ENCODE measurements at places on chromosomes 13 and 19.
A peak's percentile ranks its signal among the peaks of the same experiment; 100 is the strongest.

- no peak for DNase-seq
These were observed 55.6 kb downstream of the GJA3 start for GRCh38 chr13:20105161-20105689.

- DNase-seq: no peak
These were observed 1206.1 kb downstream of the EFNB2 start for GRCh38 chr13:105329359-105329758.

DNA sequence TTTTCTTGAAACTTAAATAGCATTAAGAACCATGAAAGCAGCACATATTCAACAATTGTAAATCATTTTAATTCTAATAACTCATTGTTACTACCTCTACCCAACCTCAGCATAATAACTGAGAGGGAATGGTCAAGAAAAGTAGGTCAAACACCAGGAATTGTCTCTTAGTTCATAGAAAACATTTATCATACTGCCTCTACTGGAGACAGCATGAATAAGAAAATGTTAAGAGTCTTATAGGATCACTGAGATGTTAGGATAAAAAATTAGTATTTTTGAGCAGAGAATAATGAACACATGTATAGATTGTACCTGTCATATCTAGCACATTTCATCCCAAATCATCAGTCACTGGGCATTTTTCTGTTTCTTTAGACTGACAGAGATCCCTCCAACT, 515.3 kb downstream of the PCDH9 start:
- no peak for DNase-seq

GRCh38 chr13:109200556-109200955, 571.1 kb downstream of the MYO16 start:
- DNase-seq: no peak

DNA sequence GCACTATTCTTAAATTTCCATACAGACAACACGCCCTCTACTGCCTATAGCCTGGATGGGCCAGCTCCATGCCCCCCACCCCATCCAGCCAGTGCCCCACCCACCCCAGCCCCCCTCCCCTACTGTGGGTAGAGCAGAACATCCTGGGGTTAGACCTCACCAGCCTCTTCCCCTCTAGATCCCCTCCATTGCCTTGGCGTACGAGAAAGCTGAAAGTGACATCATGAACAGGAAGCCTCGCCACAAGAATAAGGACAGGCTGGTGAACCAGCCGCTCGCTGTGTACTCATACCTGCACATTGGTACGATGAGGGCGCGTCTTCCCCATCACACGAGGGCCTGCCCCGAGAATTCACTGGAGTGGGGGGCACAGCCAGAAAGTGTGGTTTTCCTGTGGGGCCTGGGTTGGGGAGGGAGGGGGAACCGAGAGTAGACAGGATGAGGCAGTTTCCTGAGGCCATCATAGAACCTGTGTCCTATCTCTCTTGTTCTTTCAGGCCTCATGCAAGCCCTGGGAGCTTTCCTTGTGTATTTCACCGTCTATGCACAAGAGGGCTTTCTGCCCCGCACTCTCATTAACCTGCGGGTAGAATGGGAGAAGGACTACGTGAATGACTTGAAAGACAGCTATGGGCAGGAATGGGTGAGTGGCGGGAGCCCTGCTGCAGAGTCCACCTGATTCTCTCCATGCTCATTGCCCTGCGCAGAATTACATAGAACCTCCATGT, 29.1 kb downstream of the ATP12A start:
- DNase-seq: peak; percentile 86

DNA sequence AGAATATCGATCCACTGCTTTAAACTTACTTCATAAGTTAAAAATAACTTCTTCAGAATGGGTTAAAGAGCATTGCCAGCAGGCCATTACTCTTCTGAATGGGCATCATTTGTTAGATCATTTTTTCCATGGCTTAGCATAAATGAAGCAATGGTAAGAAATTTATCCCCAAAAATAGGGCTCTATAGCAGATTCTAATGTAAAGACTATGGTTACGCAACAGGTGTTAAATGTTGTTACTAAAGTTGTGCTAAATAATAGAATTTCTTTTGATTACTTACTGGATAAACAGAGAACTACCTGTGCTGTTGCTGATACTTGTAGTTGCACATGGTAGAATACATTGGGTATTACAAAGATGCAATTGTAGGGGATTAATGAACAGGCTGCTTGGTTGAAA, 15.9 kb upstream of the ZNF98 start:
- no peak for DNase-seq

DNA sequence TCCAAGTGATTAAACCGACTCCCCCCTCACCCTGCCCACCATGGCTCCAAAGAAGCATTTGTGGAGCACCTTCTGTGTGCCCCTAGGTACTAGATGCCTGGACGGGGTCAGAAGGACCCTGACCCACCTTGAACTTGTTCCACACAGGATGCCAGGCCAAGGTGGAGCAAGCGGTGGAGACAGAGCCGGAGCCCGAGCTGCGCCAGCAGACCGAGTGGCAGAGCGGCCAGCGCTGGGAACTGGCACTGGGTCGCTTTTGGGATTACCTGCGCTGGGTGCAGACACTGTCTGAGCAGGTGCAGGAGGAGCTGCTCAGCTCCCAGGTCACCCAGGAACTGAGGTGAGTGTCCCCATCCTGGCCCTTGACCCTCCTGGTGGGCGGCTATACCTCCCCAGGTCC, 2.0 kb downstream of the APOE start:
- DNase-seq: no peak

DNA sequence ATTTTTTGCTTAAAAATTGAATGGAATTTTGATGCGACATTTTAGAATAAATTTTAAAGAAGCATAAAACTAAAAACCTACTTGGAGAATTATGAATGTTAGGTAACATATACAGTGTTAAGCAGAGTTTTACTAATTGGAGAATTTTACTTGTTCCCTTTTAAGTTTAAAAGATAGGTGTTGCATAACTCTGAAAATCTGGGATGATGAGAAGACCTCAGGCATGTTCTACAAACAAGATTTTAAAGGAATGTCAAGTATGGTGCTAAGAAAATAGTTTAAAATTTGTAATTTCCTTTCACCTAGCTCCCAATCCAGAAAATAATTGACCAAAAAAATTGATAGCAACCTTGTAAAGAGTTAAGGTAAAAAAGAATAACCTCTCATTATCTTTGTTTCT, 135.8 kb downstream of the RFC3 start:
- DNase-seq: no peak

DNA sequence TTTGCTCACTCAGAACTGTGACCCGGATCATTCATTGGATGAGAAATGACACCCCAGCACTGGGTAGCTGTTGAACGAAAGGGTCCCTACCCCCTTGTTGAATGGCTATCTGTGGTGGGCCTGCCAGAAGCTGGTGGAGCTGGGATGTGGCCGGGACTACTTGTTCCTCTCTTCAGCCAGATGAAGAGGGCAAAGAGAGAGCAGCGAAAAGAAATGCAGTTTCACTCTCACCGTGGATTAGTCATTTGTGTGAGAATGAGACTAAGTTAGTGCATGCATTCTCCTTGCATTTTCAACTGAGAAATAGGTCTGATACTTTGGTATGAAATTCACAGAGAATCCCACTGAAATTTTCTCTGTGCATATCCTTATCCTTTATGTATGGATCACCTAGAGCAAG, 553.1 kb downstream of the IRS2 start:
- DNase-seq: no peak

GRCh38 chr19:11693505-11694499, 44.9 kb downstream of the ZNF823 start:
- no peak for DNase-seq

GRCh38 chr19:1383312-1384084, at the start of gene NDUFS7:
NDUFS7 (plus strand) TSS chr19:1383907; CDS start chr19:1383927, 20 bp downstream.
- DNase-seq: peak; percentile 91

GRCh38 chr19:32067685-32068084, 277.7 kb upstream of the ZNF507 start:
- DNase-seq: no peak

GRCh38 chr19:5993201-5993600, 15.3 kb upstream of the RANBP3 start:
- no peak for DNase-seq

DNA sequence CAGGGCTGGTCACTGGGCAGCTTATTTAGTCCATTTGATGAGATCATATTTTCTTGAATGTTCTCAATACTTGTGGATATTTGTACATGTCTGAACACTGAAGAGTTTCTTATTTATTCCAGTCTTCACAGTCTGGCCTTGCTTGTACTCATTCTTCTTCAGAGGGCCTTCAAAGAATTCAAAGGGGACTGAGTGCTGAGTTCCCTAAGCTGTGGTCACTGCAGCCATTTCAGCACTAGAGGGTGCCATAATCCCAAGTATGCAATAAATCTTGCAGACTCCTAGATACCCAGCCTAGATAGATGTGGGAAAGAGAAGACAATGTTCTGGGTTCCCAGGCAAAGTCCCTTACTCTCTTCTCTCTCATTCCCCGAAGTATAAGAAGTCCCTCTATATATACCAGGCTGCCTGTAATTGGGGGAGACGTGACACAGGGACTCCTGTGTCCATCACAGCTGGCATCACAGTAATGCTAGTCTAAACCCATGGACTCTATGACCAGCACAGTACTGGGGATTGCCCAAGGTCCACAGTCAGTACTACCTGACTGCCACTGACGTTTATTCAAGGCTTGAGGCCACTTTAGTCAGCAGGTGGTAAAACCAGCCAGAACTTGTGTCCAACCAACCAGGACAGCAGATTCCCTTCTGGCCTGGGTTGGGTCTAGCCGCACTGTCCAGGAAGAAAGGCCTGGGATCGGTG, 8.9 kb upstream of the VN1R1 start:
- DNase-seq: peak; percentile 19

DNA sequence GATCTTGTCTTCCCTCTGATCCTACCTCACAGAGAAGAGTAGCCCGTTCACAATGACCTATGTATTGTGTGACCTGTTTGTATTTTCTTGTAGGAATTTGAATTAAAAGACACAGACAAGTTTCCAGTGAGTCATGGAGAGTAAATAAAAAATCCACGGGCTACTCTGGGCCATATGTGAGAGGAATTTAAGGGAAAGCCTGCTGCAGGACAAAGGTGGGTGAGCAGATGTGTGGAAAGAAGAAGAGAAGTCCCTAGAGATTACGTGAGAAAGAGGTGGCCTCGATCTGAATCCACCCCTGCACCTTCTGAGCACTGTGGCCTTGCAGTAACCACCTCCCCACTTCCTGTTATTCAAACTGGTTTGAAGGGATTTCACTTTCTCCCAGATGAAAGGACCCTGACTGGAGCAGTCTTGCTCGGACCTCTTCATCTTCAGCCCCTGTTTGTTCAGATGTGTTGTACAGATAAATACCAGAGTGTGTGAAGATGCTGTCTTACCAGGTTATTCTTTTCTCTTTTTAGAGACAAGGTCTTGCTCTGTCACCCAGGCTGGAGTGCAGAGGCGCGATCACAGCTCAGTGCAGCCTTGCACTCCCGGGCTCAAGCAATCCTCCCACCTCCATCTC, 205.4 kb downstream of the PDS5B start:
- peak; percentile 73 for DNase-seq

DNA sequence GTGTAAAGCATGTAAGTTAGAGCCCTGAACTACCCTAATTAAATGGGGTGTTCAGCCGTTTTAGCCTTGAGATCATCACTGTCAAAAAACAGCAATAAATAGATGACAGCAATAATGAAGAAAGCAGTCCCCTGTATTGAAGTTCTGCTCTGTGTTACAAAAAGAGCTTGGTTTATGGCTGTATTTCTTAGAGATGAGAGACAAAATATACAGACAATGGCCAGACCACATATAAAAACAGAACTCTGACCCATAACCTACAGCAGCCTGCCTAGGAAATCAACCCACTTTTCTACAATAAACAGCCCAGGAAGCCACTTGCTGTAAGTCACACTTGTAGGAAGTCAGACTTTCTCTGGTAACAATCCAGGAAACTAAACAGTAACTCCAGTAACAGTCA, 10.8 kb downstream of the IGFL3 start:
- no peak for DNase-seq

GRCh38 chr19:45515807-45516401, 8.6 kb downstream of the VASP start:
- DNase-seq: no peak

DNA sequence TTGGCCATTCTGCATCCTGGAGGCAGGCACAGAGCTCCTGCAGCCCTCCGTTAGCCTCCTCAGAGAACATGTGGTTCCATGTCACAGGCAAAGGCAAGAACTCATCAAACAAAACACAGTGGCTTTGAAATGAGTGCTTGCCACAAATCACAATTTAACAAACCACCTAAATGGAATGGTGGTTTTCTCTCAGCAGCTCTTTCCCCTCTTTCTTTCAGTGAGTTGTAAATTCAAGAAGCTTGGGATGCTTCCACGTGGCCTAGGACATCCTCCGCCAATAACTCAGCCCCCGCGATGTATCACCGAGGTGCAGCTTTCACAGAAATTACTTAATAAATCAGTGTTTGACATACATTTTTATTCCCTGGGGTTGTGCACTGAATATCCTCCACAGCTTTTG, 65.4 kb upstream of the RFC3 start:
- no peak for DNase-seq

DNA sequence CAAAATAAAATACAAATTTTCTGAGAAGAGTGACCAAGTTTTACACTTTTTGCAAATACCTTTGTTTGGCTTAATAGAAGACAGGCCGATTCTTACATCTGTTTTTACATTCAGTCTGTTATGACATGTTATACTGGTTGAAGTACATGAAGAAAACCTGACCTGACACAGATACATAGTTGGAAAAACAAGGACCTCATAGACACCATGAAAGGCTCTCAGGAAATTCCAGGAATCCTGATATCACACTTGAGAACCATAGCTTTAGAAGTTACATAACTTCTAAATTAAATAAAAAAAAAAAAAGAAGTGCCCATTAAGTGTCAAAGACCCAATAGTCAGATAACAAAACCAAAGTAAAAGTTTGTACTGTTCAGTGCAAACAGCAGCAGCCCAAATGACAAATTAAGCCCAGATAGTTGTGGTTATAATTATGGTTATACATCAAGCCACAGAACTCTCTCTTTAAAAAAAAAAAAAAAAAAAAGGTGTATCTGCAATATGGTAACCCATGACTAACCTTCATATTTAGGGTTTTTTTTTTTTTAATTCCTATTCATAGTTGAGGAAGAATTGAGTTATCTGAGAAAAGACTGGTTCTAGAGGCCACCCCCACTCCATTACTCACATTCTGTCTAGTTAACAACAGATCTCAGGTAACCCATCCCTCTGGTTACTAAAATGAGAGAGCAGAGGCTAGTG, 19.8 kb downstream of the RBM26 start:
- DNase-seq: peak; percentile 49

Measured in activated CD4-positive, alpha-beta T cell treated with anti-CD3 and anti-CD28 coated beads, Interleukin-2, amount 50 U/mL, for 16 hours (primary cell).